Right cardiac atrium (tissue), 5 donors: ENCODE measurements at places on chromosomes 2 and 18.

GRCh38 chr18:75129717-75130477 is 79.0 kb downstream of the PTGR3 start:
- DNase-seq = peak; percentile 43

DNA sequence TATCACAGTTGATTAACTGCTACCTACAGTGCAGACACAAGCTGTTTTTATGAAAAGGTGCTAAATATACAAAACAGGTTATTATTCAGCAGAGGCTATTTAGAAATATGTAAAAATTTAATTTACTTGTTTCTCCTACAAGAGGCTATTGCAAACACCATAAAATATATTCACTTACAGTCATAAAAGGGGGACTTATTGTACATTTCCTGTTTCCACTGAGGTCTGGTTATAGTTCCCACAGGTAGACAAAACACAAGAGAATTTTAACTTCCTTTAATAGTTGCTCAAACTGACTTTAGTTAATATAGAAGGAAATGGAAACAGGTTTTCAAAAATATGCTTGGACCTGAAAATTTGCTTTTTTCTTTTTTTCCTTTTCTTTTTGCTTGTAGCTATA is 40.0 kb upstream of the FRZB start:
- no peak for DNase-seq

DNA sequence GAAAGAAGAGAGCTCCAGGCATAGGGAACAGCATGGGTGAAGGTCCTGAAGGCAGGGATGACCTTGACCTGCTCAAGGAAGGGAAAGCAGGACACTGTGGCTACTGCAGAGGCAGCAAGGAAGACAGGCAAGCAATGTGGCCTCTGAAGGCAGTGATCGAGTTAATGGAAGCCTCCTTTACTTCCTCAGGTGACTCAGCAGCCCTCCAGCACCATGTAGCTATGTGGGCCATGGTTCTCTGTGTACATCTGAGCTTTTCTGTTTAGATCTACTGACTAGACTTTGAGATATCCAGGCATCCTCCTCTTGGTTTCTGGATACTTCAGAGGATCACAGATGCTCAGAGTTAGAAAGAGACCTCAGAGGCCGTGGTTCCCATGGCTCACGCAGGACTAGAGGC is 107.3 kb upstream of the PID1 start:
- no peak for DNase-seq

GRCh38 chr2:44974064-44974715 is 32.7 kb downstream of the SIX3 start:
- no peak for DNase-seq

DNA sequence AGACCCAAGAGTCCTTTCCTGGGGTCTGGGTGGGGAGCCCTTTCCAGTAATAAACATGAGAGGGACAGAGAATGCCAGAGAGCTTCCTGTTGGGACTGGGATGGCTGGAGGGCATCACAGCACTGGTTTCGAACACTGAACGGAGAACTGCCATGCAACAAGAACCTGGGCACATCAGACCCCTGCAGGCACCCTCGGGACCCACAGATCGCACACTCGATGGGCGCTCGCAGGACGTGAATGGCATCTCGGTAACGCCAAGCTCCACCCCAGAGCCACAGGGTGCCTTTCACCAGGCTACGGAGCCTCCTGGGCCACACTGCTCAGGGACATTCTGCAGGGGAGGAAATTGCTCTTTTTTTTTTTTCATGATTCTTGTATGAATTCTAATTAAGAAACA is 25.1 kb downstream of the SLC66A2 start:
- no peak for DNase-seq

DNA sequence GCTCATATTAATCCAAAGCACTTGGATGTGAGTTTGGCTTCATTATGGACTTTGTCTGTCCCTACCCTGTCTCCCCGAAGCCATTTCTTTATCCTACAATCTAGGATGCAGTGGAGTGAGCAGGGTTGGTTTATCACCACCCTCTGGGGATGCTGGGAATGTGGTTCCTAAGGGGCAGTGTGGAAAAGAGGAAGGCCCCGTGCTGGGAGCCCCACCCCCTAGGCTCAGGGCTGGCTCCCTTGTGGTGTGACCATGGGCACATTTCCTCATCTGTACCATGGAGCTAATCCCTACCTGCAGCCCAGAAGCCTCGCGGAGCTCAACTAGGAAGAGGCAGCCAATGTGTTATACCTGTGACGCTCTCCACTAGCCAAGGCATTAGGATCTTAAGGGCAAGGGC is 92.5 kb downstream of the TGOLN2 start:
- no peak for DNase-seq

DNA sequence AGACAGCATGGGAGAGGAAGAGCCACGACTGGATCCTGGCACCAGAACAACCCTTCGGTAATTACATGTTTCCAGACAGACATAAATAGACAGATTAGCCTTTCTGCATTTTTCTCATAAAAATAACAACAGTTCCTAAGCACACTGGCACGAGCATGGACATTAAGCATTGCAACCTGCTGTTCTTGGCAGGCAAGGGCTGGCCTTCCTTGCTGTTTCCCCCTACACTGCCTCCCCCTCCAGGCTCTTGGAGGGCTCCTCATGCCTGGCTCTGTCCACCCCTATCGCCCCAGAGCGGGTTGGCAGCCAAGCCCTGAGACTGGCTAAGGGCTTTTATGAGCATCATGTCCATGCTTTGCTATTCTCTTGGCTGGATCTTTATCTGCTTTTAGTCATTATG is 89.6 kb downstream of the TTC32 start:
- DNase-seq = peak; percentile 77

- no peak for DNase-seq
Measured at GRCh38 chr18:23669804-23670405, 7.2 kb upstream of the ANKRD29 start.

- no peak for DNase-seq
Measured at GRCh38 chr18:22946217-22946616, 13.1 kb downstream of the RBBP8 start.

GRCh38 chr2:120831086-120831485 is 95.4 kb downstream of the GLI2 start:
- peak; percentile 14 for DNase-seq

DNA sequence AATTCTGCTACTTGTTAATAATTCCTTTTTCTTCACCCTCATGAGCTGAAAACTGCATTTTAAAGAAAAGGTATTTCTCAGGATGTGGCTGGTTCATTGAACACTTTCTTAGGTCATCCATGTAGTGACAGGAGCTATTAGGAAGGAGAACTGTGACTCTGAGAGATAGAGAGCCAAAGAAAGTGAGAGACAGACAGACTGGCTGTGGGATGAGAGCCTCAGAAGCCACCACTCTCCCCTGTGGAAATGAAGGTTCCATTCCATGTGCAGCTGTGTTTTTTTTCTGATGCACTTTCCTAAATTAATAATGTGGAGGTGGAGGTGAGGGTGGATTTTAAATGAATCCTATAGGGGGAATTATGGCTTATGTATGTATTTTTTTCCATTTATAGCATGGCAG is 113.3 kb downstream of the FAM210A start:
- DNase-seq = no peak
